LoVo (cell line): ENCODE measurements at places on chromosomes 16 and 17.

- peak; percentile 15 for DNase-seq
These were observed 3.0 kb upstream of the TAC4 start for GRCh38 chr17:49850772-49851386.

DNA sequence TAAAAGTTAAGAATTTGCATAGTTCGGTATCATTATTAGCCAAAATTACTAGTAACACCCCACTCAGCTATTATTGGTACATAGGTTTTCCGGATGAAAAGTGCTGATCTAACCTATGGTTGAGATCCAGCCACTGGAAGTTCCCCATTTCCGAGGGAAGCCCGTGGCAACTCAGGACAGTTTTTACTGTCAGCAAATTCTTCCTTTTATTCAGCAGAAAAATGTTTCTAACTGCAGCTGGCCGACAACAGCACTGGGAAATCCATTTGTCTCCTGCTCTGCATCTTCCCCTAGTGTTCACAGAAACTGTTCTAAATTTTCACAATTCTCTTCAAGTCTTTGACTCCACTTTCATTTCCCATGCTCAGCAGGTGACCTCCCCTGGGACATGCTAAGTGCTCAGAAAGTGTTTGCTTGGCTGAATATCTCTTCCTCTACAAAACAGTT is 15.5 kb upstream of the MMD start:
- no peak for DNase-seq

DNA sequence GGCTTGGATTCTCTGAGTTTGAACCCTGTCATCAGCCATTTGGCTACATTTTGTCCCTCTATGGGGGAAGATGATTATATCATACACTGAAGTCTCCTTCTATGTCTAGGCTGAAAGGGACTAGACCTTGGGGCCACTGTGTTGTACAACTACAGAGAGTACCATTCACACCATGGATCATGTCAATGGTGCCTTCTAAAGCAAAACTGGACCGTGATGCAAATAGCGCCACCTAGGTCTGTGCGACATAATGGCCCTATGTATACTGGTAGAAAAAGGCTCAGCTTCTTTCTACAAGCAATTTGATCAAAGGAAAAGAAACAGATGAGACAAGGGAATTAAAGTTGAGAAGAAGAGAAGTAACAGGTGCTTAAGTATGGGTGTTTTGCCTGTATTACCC is 100.7 kb downstream of the LYRM1 start:
- no peak for DNase-seq

DNA sequence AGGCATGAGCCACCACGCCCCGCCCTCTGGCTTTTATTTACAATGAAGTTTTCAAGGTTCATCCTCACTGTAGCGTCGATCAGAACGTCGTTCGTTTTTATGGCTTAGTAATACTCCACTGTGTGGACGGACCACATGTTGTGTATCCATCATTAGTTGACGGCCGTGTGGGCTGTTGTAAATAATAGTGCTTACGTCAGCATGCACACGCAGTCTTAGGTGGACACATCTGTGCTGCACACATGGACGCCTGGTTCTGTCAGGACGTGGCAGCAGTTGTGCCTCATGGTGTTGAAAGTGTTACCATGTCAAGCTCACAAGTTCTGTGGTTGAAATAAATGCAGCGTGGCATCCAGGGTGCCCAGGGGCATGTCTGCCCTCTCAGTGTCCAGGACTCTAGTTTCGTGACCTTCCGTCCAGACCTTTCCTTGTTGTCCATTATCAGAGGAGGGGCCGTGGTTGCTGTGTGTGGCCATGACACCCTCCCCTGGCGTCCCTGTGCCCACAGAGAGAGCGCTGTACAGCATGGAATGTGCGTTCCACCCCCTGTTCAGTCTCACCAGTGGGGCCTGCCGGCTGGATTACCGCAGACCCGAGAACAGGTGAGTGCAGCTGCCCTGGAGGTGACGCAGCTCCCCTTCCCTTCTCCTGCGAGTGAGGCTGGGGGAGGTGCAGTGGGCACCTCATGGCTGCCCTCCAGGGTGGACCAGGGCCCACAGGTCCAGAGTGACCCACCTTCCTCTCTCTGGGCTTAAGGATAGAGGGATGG is 22.3 kb downstream of the TCF25 start:
- no peak for DNase-seq

DNA sequence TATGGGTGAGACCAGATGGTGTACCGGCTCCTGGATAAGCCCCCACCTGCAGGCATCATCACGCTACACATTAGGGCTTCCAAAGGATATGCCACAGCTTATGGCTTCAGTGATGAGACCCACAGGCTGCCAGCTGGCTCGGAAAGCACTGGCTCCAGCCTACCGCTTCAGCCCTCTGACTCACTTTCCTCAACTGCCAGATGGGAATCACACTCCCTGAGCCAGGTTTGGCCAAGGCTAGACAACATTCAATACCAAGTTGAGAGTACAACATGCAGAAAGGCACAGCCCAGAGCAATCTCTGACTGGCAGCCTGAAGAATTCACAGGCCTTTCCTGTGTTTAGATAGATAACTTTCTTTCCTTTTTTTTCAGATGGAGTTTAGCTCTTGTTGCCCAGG is 10.3 kb downstream of the CENPV start:
- DNase-seq, result no peak

- peak; percentile 78 for DNase-seq
These were observed 28.3 kb downstream of the TTC19 start for GRCh38 chr17:16027708-16028584.

DNA sequence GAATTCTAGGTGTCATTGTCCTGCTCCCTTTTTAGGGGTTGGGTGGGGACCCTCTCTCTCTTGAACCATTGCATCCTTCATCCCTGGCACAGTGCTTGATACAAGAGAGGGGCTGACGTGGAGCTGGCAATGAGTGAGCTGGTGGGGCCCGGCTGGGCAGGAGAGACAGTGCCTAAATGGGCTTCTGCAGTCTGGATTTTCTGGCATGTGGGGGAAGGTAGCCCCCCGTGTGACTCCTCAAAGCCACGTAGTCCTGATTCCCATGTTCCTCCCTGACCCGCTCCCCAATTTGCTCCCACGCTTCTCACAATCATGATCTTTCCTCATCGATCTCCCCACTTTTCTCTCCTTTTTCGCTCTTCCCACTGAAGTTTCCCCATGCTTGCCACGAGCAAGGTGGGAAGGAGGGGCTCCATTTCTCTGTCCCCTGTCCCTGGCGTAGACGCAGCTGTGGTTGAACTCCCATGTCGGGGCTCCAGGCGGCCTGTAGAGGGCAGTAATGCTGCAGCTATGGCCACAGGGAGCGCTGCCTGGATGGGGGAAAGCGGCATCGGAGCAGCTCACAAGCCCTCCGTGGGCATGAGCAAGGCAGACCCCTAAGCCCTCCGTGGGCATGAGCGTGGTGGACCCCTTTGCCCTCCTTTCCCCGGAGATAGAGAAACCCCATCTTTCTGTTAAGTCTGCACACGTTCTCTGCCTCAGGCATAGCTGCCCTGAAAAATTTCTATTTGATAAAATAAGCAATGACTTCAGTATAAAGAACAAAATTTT is 47.5 kb downstream of the HAPSTR1 start:
- DNase-seq, result peak; percentile 40

DNA sequence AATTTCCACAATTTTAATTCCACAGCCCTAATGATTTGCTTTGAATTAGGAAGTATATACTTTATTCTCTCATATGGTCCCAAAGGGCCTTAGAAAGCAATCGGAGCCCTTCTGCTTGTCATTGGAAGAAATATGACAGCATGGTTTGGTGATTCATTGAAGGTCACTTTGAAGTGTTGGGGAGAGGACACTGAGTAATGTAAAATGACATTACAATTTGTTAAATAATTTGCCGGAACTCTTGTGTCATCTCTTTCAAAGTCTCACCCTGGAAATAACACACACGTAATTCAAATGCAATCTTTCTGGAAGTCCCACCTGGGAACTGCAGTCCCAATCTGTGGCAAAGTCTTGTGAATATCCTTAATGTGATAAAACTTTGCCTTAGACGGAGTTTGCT is 59.8 kb downstream of the BMERB1 start:
- DNase-seq, result no peak

DNA sequence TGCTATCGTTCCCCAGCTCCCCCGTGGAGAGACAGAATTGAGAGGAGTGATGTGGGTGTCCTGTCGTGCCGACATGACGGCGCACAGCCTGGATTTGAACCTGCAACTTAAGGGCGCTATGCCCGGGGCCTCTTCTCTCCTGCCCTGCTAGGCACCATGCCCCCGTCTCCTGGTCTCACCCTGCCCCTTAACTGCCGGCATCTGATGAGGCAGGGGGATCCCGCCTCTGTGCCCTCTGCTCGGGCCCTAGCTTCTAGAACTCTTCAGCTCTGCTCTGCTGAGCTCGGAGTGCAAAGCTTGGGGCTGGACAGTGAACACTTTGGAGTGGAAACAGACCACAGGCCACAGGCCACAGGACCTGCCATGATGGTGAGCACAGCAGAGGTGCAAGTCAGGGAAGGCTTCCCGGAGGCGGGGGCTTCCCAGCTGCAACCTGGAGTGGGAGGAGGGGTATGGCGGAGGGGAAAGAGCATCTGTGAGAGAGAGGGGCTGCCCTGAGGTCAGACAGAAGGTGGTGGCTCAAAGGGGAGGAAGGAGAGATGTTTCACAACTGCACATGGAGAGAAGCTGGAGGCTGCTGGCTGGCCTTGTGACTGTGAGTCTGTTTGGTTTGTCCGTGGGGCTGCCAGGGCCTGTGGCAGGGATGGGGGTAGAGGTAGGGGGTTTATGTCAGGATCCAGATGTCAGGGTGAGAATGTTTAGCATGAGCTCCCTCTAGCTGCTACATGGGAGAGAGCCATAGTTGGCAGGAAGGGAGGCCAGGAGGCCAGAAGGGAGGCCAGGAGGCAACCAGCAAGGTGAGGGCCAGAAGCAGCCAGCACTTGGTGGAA is 107.8 kb downstream of the CRLF3 start:
- no peak for DNase-seq

GRCh38 chr16:76210157-76210556 is 67.0 kb upstream of the CNTNAP4 start:
- DNase-seq, result no peak

DNA sequence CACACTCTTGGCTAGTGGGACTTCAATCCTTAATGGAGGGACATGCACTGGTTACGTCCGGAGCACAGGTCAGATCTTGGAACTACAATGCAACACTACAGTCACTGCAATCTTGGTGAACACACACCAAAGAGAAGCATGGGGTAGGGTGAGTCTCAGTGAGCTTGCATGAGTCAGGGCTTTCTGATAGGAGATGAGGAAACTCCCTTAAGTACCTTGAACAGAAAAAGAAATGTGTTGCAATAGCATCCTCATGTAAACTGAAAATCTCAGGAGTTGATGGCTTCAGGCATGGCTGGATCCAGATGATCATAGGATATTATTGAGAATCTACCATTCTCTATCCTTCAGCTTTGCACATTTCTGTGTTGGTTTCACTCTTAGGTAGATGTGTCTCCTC is 54.1 kb downstream of the CES1 start:
- DNase-seq, result no peak

DNA sequence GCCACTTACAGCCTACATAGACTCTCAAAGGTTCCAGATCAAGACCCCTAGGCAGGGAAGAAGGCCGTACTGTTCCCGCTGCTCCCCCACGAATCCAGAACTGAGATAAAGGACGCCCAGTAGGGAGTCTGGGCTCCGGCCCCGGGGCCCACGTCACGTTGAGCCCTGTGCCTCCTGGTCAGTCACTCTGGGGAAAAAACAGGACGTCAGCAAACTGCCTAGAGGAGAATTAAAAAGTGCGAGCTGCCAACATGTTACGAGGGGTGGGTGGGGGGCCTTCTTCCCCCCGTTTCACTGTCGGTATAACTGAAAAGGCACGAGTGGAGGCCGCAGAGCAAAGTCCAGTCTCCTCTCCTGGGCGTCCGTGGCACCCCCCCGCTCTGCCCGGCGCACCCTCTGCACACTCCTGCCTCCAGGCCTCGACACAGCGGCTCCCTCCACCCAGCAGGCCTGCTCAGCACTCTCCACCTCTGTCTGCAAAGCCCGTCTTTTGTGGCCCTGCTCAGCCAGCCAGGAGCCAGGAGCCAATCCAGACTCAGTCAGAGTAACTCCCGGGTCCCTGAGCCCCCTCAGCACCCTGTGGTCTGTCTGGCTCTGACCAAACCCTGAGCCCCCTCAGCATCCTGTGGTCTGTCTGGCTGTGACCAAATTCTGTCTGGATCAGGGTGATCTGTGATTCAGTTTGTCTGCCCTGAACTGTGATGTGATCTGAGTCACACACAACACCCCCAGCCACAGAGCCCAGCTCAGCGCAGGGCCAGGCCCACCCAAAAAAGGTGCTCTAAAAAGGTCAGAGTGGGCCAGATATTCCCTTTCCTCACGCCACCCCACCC is 6.2 kb downstream of the ITGAE start:
- no peak for DNase-seq

- no peak for DNase-seq
These were observed 11.1 kb upstream of the TFAP4 start for GRCh38 chr16:4283939-4284338.

- DNase-seq, result peak; percentile 48
These were observed 16.5 kb downstream of the CRISPLD2 start for GRCh38 chr16:84836234-84836647.

DNA sequence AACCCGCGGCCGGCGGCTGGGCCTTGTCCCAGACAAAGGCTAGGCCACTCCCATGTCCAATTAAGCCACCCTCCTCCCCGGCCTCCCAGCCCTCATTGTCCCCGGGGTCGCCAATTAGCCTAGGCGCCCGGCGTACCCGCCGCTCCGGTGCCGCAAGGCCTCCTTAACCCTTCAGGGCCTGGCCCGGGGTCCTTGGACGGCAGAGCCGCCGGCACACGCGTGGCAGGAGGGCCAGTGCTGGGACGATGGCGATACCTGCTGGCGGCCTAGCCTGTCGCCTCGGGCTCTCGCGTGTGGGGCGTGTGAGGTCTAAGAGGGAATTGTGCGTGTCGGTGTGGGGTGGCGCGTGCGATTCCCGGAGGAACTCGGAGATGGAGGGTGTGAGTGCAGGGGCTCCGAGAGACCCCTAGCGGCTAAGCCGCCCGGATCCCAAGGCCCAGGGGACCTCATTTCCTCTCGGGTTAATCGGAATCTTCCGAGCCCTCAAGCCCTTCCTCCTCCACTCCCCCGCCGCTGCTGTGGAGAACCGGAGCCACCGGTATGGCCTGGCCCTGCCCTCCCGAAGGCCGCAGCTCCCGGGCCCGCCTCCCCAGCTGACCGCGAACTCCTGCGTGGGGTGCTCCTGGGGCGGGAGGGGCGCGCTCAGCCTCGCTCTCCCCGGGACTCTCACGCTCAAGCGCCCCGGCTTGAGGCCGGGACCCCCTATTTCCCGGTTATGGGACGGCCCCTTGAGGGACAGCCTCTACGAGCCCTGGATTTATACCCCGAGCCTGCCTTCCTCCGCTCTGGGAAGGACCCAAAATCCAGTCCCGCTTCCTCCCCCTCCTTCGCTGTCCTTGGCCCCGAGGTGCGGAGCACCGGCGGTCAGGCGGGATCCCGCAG is 11.9 kb downstream of the TBX2 start:
- peak; percentile 54 for DNase-seq

GRCh38 chr17:31533546-31534155 is 142.2 kb downstream of the RAB11FIP4 start:
- DNase-seq, result no peak
